ENCODE measurements at places on chromosomes 6 and 20.

- H3K36me3 ChIP-seq: peaks cover 4% of the 10 kb centered on the region
- H3K4me1 ChIP-seq: peaks cover 28% of the 10 kb centered on the region
- DNase-seq: no peak
- H3K27me3 ChIP-seq: peaks cover 12% of the 10 kb centered on the region
Observed at GRCh38 chr6:45743028-45743615, 272.5 kb downstream of the CLIC5 start.

DNA sequence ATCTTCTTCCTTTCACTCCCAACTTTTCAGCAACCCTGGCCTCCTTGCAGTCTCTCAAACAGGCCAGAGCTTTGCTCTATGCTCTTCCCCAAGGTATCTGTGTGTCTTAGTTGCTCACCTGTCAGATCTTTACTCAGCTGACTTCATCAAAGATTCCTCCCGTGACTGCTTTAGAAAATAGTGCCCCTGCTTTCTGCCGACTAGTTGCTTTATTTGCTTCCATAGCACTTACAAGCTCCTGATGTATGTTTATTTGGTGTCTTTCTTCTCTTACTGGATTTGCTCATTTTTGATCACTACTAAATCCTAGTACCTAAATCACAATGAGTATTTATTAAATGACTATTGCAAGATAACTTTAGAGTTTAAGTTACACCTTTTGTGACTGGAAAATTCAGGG is 5.9 kb downstream of the NDUFAF5 start:
- H3K4me3 ChIP-seq: no peak overlapping the region
- H3K27me3 ChIP-seq: no peaks in the 10 kb centered on the region
- DNase-seq: no peak
- H3K36me3 ChIP-seq: peaks cover 40% of the 10 kb centered on the region
- no peak overlapping the region for H3K27ac ChIP-seq

GRCh38 chr20:43750774-43751166 is 24.0 kb upstream of the GTSF1L start:
- peaks cover 4% of the 10 kb centered on the region for H3K36me3 ChIP-seq
- H3K27ac ChIP-seq: peak overlapping the region; percentile 86
- peaks cover 40% of the 10 kb centered on the region for H3K4me1 ChIP-seq
- H3K4me3 ChIP-seq: no peak overlapping the region

GRCh38 chr20:47125758-47126591 is 230.5 kb downstream of the ZMYND8 start:
- H3K4me3 ChIP-seq: no peak overlapping the region
- no peaks in the 10 kb centered on the region for H3K4me1 ChIP-seq
- H3K27me3 ChIP-seq: peaks cover 32% of the 10 kb centered on the region
- H3K36me3 ChIP-seq: no peaks in the 10 kb centered on the region
- no peak overlapping the region for H3K27ac ChIP-seq

GRCh38 chr6:157994125-157994795 is 12.6 kb downstream of the SYNJ2 start:
- peaks cover 40% of the 10 kb centered on the region for H3K4me1 ChIP-seq
- H3K27me3 ChIP-seq: no peaks in the 10 kb centered on the region
- no peak overlapping the region for H3K4me3 ChIP-seq
- no peak for DNase-seq

DNA sequence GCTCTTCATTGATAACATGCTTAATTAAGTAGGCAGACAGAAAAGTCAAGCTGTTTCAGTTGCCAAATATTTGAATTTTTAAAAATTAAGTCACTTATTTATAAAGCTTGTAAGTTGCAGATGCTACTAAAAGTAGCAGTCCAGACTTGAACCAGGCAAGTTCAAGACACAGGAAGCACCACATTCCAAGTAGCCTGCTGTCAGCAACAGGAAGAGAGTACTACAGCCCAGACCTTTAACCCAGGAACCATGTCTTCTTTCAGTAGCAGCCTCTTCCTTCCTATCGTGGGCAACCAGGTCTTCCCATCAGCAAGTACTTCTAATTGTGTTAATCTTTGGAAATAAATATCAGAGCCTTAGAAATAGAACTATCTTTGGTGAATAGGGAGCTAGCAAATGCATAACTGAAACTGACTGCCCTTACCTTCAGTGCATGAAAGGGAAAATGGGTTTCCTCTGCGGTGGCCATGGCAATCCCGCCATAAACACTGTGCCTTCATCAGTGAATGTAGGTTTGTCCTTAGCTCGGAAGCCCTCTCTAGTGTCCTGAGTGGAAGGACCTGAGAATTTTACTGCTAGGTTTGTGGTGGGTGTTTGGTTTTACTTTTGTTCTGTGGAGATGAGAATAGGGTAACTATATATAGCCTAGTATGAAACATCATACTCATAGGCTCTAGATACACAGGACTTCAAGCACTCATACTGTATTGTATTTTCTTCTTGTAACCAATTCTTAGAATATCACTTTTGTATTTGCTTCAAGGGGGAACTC is 95.6 kb downstream of the SYCP2 start:
- H3K36me3 ChIP-seq: no peaks in the 10 kb centered on the region
- no peaks in the 10 kb centered on the region for H3K4me1 ChIP-seq
- H3K4me3 ChIP-seq: no peak overlapping the region
- H3K27me3 ChIP-seq: peaks cover 30% of the 10 kb centered on the region

GRCh38 chr6:161465403-161465802 is 191.5 kb upstream of the AGPAT4 start:
- no peaks in the 10 kb centered on the region for H3K27me3 ChIP-seq
- H3K27ac ChIP-seq: no peak overlapping the region
- no peaks in the 10 kb centered on the region for H3K36me3 ChIP-seq
- H3K4me1 ChIP-seq: no peaks in the 10 kb centered on the region
- no peak for DNase-seq

DNA sequence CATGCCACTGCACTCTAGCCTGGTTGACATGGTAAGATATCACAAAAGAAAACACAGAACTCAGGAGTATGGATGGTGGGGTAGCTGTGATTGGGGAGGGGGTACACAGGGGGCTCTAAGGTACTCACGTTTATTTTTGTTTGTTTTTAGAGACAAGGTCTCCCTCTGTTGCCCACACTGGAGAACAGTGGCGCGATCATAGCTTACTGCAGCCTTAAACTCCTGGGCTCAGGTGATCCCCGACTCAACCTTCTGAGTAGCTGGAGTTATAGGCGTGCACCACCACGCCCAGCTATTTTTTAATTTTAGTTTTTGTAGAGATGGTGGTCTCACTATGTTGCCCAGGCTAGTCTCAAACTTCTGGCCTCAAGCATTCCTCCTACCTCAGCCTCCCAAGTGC is 29.3 kb downstream of the BCL2L1 start:
- no peak for DNase-seq
- peaks cover 61% of the 10 kb centered on the region for H3K4me1 ChIP-seq
- no peak overlapping the region for H3K4me3 ChIP-seq
- H3K36me3 ChIP-seq: peaks cover 37% of the 10 kb centered on the region

- H3K27ac ChIP-seq: no peak overlapping the region
- no peak overlapping the region for H3K4me3 ChIP-seq
- no peak for DNase-seq
- no peaks in the 10 kb centered on the region for H3K36me3 ChIP-seq
- peaks cover 12% of the 10 kb centered on the region for H3K27me3 ChIP-seq
Observed at GRCh38 chr6:5896476-5897200, 110.1 kb downstream of the NRN1 start.

GRCh38 chr6:117205876-117206275 is 59.5 kb upstream of the VGLL2 start:
- no peak overlapping the region for H3K4me3 ChIP-seq
- H3K4me1 ChIP-seq: no peaks in the 10 kb centered on the region
- no peaks in the 10 kb centered on the region for H3K36me3 ChIP-seq

All from activated naive CD4-positive, alpha-beta T cell treated with anti-CD3 and anti-CD28 coated beads, Interleukin-2, amount 10 ng/mL, durations not matched to agents 7 days and 5 days (primary cell).